ENCODE measurements at places on chromosomes 3 and 15. TPM values are rescaled to one million over a fixed set of nuclear protein-coding genes. Genes with fewer than 3 reads are reported as not detected.

Gene IMPG2
- total RNA-seq: 0.02 TPM

Gene CLK3
- total RNA-seq: 41.0 TPM

DNA sequence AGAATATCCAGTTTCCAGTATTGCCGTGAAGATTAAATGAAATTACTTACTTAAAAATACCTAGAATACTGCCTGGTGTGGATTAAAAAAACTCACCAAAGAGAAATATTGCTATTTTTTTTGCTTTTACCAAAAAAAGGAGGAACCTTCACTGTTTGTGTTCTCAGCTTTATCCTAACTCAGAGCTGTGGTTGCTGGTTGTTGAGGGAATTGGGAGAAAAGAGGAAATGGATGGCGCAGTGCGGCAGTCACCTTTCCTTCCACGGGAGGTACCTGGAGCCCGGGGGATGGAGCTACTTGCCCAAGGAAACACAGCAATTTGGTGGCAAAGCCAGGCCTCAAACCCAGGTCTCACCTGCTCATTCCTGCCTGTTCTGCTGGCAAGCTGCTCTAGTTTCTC, 270.3 kb downstream of the RPLP1 start:
- no peaks in the 10 kb centered on the region for H3K27me3 ChIP-seq
- DNase-seq: no peak
- H3K27ac ChIP-seq: no peak overlapping the region
- H3K36me3 ChIP-seq: no peaks in the 10 kb centered on the region
- H3K4me1 ChIP-seq: no peaks in the 10 kb centered on the region
- H3K4me3 ChIP-seq: no peak overlapping the region

- peaks cover 82% of the 10 kb centered on the region for H3K36me3 ChIP-seq
- DNase-seq: no peak
- H3K27ac ChIP-seq: no peak overlapping the region
Measured at GRCh38 chr15:30954674-30955073, 36.8 kb downstream of the MTMR10 start.

Gene MLF1
- total RNA-seq: 20.4 TPM

DNA sequence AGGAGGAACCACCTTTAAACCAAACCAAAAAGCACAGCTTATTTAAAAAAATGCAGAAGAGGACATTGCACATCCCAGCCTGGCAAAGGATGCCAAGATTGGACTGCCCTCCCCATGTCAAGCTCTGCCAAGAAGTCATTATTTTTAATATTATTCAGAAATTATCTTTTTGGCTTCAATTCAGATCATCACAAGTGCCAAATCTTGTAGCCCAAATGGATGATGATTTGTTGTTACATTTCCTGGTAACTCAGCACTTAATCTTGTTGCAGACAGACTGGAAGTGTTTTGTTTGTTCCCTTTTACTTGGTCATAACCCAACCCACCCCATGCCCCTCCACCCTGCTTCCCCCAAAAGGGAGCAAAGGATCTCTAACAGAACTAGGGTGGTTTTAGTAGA, 28.1 kb upstream of the LXN start:
- H3K4me3 ChIP-seq: no peak overlapping the region
- 0 out of 2 replicates have a peak, but pooled peaks cover 2% of the 10 kb centered on the region for H3K36me3 ChIP-seq
- no peak for DNase-seq
- H3K27ac ChIP-seq: no peak overlapping the region
- H3K27me3 ChIP-seq: no peaks in the 10 kb centered on the region
- no peaks in the 10 kb centered on the region for H3K4me1 ChIP-seq

- DNase-seq: no peak
- no peak overlapping the region for H3K4me3 ChIP-seq
- no peak overlapping the region for H3K27ac ChIP-seq
Measured at GRCh38 chr3:134037168-134037567, 7.4 kb upstream of the SLCO2A1 start.

Gene CSPG5
- 5.7 TPM for total RNA-seq

Gene RETNLB
- total RNA-seq: not detected

Gene MYLK
- total RNA-seq: 10.4 TPM

DNA sequence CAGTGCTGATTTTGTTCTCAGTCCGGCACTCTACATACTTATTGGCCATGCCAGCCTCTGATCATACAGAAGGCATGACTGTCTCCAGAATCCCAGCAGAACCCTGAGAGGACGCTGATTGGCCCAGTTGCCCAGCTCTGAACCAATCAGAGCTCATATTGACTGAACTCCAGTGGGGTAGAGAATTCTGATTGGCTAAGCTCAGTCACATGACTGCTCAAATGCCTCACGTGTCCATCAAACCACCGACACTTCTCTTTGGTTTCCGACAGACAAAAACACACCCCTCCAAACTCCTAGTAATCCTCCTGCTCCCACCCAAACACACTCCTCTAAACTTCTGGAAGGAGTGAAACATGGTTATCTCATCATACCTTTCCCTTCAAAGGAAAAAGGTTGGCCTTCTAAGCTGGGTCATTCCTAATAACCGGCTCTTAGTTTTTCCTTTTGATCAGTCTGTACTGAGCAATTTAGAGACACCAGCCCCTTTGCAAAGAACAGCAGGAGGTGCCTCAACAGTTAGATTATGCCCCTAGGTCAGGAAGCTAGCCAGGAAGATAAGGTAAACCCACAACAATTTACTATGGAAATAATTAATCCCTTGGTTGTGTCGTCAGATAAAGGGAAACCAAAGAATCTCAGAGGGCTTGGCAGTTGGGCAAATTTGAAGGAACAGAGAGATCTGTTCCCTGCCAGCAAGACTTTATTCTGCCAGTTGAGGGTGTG, 187.8 kb downstream of the TLE3 start:
- H3K36me3 ChIP-seq: no peaks in the 10 kb centered on the region
- no peak for DNase-seq
- no peaks in the 10 kb centered on the region for H3K27me3 ChIP-seq
- peaks cover 8% of the 10 kb centered on the region for H3K4me1 ChIP-seq
- no peak overlapping the region for H3K4me3 ChIP-seq

- H3K4me1 ChIP-seq: no peaks in the 10 kb centered on the region
- no peak overlapping the region for H3K4me3 ChIP-seq
- no peak overlapping the region for H3K27ac ChIP-seq
Measured at GRCh38 chr3:118550122-118550521, 484.5 kb downstream of the IGSF11 start.

Gene CNTN4
- total RNA-seq: 1.6 TPM

GRCh38 chr3:141881702-141882101, 5.3 kb downstream of the ATP1B3 start:
- H3K27ac ChIP-seq: no peak overlapping the region
- no peaks in the 10 kb centered on the region for H3K4me1 ChIP-seq
- no peak overlapping the region for H3K4me3 ChIP-seq
- peaks cover 25% of the 10 kb centered on the region for H3K36me3 ChIP-seq
- DNase-seq: no peak
- H3K27me3 ChIP-seq: no peaks in the 10 kb centered on the region

DNA sequence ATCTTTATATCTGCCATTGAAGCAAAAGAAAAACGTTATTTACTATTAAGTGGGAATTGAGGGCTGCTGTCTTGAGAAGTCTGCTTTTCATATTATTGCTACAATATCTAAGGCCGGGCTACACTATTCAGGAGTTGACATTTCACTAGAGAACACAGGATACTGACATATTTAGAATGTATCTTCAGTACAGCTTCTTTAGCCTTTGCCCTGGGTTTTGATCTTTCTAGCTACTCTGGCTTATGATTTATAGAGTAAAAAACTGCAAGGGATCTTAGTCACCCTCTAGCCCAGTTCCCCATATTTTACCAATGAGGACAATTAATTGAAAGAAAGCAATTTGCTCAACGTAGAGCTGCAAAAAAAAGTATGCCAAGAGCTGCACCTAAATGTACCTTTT, 307.4 kb upstream of the DPPA4 start:
- H3K27ac ChIP-seq: no peak overlapping the region
- no peaks in the 10 kb centered on the region for H3K36me3 ChIP-seq
- H3K4me3 ChIP-seq: no peak overlapping the region
- no peaks in the 10 kb centered on the region for H3K4me1 ChIP-seq
- no peak for DNase-seq
- H3K27me3 ChIP-seq: no peaks in the 10 kb centered on the region

GRCh38 chr3:161117646-161118045, 12.5 kb upstream of the B3GALNT1 start:
- no peaks in the 10 kb centered on the region for H3K4me1 ChIP-seq
- H3K36me3 ChIP-seq: peaks cover 15% of the 10 kb centered on the region
- H3K27me3 ChIP-seq: no peaks in the 10 kb centered on the region

- DNase-seq: no peak
- H3K27me3 ChIP-seq: no peaks in the 10 kb centered on the region
- no peak overlapping the region for H3K27ac ChIP-seq
- H3K4me3 ChIP-seq: no peak overlapping the region
Measured at GRCh38 chr3:71183549-71183948, 400.0 kb downstream of the FOXP1 start.

Gene SAMD7
- not detected for total RNA-seq

Gene CD200R1
- not detected for total RNA-seq

- H3K4me3 ChIP-seq: no peak overlapping the region
- H3K27me3 ChIP-seq: no peaks in the 10 kb centered on the region
- H3K4me1 ChIP-seq: no peaks in the 10 kb centered on the region
- no peak overlapping the region for H3K27ac ChIP-seq
Measured at GRCh38 chr3:168782193-168782592, 686.5 kb upstream of the GOLIM4 start.

Gene SCG3
- total RNA-seq: 22.7 TPM

Gene CLDN16
- total RNA-seq: not detected

DNA sequence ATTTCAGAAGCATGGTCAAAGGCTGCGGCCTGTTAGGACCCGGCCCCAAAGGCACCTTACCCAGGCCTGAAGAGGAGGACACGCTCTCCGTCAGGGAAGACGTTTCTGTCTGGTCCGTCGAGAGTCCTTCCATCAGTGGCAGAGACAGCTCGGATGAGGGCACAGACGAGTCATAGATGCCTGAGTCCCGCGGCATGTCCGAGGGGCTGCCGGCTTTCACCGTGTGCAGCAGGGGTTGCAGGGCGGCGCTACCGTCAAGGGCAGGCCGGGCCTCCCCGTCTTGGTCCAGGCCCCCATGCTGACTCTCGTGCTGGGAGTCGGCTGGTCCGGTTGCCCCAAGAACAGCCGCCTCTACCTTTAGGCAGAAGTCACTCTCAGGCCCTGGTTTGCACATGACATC, 37.1 kb downstream of the SPATA12 start:
- peaks cover 39% of the 10 kb centered on the region for H3K36me3 ChIP-seq
- no peak for DNase-seq
- H3K27me3 ChIP-seq: no peaks in the 10 kb centered on the region

- H3K27me3 ChIP-seq: no peaks in the 10 kb centered on the region
- no peak for DNase-seq
- H3K36me3 ChIP-seq: no peaks in the 10 kb centered on the region
- H3K27ac ChIP-seq: no peak overlapping the region
- no peak overlapping the region for H3K4me3 ChIP-seq
Measured at GRCh38 chr3:133408961-133409360, 9.1 kb downstream of the BFSP2 start.

Gene ELL3
- 6.4 TPM for total RNA-seq

Gene CCR2
- not detected for total RNA-seq

Gene FILIP1L
- total RNA-seq: 0.22 TPM

DNA sequence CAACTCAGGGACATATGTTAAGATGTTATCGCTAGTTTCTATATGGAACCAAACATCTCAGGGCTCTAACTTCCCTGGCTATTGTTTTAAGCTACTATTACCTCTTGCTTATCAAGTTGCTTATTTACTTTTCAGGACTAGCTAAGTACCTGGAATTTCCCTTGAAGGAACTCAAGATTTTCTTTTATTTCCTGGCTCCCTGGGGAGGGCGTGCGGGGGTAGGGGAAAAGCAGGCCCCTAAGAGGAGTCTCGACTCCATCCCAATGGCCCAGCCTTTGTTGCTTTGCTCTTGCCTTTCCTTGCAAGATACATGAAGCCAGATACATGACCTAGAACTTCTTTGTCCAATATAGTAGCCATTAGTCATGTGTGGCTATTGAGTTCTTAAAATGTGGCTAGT, 76.9 kb upstream of the STXBP5L start:
- H3K4me1 ChIP-seq: no peaks in the 10 kb centered on the region
- no peaks in the 10 kb centered on the region for H3K36me3 ChIP-seq
- H3K27ac ChIP-seq: no peak overlapping the region
- no peaks in the 10 kb centered on the region for H3K27me3 ChIP-seq
- no peak overlapping the region for H3K4me3 ChIP-seq
- DNase-seq: no peak

GRCh38 chr15:89039142-89039541, 49.1 kb upstream of the ABHD2 start:
- DNase-seq: no peak
- no peaks in the 10 kb centered on the region for H3K4me1 ChIP-seq
- no peaks in the 10 kb centered on the region for H3K36me3 ChIP-seq
- no peak overlapping the region for H3K27ac ChIP-seq
- H3K4me3 ChIP-seq: no peak overlapping the region
- H3K27me3 ChIP-seq: no peaks in the 10 kb centered on the region

GRCh38 chr3:24060055-24060454, 115.0 kb downstream of the NR1D2 start:
- H3K4me3 ChIP-seq: no peak overlapping the region
- no peaks in the 10 kb centered on the region for H3K36me3 ChIP-seq
- H3K27me3 ChIP-seq: no peaks in the 10 kb centered on the region

GRCh38 chr15:40328751-40329150, 5.3 kb downstream of the INAFM2 start:
- H3K27me3 ChIP-seq: no peaks in the 10 kb centered on the region
- H3K4me1 ChIP-seq: peaks cover 25% of the 10 kb centered on the region
- peak overlapping the region; percentile 36 for H3K4me3 ChIP-seq
- H3K36me3 ChIP-seq: peaks cover 28% of the 10 kb centered on the region

Gene HTR3E
- not detected for total RNA-seq

DNA sequence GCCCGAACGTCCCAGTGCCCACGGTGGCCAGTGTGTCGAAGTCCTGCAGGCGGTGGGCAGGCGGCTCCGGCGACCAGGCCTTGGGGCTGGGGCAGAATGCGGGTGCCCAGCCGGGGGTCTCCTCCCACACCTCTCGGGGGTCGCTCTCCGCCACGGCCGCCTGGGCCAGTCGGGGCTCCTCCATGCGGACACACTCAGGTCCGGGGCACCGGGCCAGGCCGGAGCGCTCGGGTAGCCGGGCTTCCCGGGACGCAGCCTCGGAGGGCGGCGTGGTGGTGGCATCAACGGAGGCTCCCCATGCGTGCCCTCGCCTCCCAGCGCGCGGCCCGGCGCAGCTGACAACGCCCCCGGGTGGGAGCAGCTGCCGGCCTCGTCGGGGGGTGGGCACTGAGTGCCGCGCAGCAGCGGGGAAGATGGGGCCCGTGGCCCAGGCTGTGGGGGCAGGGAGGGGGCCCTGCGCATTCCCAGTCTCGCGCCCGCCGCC, 30.1 kb upstream of the CERS3 start:
- H3K27me3 ChIP-seq: no peaks in the 10 kb centered on the region
- DNase-seq: no peak
- H3K36me3 ChIP-seq: peaks cover 41% of the 10 kb centered on the region
- no peaks in the 10 kb centered on the region for H3K4me1 ChIP-seq
- no peak overlapping the region for H3K27ac ChIP-seq

Gene KLHL40
- not detected for total RNA-seq
